GM12892 (cell line): ENCODE measurements at places on chromosomes 6 and 20.

DNA sequence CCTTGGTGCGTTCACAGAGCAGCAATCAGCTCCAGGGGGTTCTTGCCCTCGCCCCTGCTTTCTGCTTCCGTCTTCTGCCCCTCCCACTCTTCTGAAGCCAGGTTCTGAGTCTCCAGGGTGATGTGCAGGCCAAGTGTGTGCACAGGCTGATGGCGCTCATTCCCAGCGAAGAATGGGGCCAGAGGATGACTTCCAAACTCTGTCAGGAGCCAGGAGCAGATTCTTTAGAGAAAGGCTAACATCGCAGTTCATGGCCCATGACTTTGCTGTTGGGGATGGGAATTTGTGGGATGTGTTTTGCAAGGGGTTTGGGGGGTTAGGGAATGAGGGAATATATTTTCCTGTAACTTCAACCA, 56.1 kb upstream of the CCN6 start:
- no peak for DNase-seq

DNA sequence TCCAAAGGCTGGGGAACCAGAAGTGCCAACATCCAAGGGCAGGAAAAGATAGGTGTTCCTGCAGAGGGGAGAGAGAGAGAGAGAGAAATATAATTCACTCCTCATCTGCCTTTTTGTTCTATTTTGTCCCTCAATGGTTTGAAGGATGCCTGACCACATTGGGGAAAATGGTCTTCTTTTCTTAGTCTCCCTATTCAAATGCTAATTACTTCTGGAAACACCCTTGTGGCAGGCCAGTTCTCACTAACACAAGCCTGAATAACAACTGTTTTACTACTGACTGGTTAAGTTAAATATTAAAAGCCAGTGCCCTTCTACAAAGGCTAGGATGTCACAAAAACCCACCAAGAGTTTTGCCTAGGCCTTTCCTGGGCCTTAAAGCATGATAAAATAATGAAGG, 425.4 kb upstream of the HTR1E start:
- DNase-seq, result no peak

- no peak for DNase-seq
Observed at GRCh38 chr6:62344850-62345249, 58.8 kb upstream of the KHDRBS2 start.

GRCh38 chr20:47999166-47999565, 213.9 kb upstream of the SULF2 start:
- no peak for DNase-seq

DNA sequence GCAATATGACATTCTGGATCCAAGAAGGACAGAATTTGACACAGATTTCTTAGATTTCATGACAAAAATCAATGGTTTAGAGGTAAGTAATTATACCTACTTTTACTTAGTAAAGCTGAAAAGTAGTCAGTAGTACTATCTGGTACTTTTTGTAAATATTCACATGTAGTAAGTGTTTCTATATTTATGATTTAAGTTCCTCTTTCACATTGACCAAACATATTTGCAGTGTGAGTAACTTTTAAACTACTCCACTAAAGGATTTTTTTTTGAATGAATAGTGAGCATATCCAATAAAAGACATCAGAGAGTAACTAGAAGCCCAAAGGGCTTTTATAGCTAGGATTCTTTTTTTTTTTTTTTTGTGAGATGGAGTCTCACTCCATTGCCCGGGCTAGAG, 60.8 kb downstream of the DNAH8 start:
- DNase-seq, result no peak

- no peak for DNase-seq
Observed at GRCh38 chr6:35942355-35942754, 21.5 kb upstream of the SRPK1 start.

GRCh38 chr20:24721891-24722568, 227.0 kb upstream of the CST7 start:
- DNase-seq, result no peak

DNA sequence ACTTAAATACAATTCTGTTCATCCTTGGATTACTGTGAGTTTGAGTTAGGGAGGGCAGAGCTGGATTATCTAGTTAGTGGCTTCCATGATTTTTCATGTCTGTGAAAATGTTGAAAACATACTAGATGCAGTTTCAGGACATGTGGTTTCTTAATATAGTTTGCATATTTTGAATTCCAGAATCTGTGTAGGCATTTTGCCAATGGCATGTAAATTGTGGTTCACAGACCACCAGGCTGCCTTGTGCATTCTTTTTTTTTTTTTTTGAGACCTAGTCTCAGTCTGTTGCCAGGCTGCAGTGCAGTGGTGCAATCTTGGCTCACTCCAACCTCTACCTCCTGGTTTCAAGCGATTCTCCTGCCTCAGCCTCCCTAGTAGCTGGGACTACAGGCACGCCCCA, 42.8 kb downstream of the CDC5L start:
- DNase-seq, result no peak

DNA sequence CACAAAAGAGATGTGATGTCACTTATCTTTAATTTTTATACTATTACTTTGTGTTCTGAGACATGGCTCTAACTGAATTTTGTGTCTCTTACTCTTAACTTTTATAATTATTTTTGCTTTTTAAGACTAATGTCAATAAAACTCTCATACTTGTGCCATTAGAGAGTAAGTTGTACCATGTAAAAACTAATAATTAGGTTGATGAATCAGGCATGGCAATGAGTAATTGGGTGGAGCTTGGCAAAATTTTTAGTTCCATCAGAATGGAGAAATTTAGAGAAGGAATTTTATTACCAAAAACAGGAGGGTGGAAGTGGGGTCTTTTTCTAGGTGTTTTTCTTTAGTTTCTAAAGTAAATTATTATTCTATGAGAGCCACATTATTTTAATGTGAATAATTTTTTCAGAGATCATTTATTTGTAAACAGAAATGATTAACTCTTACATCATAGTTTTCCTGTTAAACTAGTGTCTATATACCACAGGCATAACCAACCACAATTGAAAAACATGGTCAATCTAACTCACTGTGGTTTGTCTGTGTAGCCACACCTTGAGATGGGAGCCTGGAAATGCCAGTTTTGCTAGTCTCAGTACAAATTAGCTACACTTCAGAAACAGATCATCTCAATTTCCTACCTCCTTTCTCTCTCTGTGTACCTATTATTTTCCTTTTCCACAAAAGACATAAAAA, 51.8 kb downstream of the ELOVL4 start:
- no peak for DNase-seq

GRCh38 chr6:86820750-86821149, 116.6 kb upstream of the HTR1E start:
- DNase-seq, result no peak

GRCh38 chr20:31669876-31670275, 32.2 kb downstream of the COX4I2 start:
- DNase-seq, result no peak

- DNase-seq, result no peak
Observed at GRCh38 chr6:92753956-92754355, 665.4 kb downstream of the EPHA7 start.

DNA sequence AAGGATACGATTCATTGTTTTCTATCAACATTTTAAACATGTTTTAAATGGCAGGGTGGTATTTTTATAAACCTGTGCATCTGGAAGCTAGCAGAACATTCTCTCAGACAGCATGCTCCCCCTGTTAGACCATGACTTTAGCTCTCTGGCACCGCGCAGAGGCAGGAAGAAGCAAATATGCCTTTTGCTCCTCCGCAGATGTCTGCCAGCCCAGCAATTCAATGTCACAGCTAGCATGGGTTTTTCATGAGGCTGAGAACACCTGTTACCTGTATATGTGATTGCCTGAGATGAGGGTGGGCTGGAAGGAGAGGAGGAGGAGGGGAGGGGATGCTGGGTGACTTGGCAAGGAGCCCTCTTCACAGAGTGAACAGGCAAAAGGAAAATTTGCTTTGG, 6.7 kb downstream of the MTCH1 start:
- no peak for DNase-seq

GRCh38 chr6:10485406-10485805, 35.7 kb upstream of the GCNT2 start:
- no peak for DNase-seq

DNA sequence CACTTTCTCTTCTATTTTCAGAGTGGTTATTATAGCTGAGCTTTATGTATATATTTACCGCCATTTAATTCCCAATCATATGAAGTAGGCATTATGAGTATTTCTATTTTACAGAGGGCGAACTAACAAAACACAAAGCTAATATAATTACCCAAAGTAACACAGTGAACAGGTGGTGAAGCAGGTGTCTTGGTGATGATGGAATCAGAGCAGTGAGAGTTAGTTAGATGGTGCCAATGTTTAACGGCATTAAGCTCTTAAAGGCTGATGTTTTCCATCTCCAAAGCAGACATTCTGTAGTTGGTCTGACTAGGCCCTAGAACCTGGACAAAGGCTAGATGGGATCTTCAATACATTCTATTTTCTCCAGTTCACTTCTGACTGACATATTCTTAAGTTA, 551.1 kb upstream of the SYNCRIP start:
- no peak for DNase-seq

GRCh38 chr6:111449129-111449528, 33.9 kb downstream of the REV3L start:
- no peak for DNase-seq

- peak; percentile 19 for DNase-seq
Observed at GRCh38 chr6:24910331-24910960, 25.3 kb downstream of the RIPOR2 start.

DNA sequence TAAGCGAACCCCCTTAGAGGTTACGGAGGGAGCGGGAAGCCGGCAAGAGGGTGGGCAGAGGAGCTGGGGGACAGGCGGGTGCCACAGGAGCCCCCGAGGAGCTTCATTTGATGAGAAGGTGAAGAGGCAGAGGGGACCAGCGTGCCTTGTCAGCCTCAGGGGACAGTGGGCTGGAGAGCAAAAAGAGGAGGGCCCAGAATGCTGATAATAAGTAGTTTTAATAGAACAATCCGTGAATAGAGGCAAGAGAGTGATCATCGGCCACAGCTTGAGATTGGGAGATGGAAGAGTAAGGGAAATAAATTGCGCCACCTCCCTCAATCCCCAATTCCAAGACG, 1.3 kb downstream of the COL19A1 start:
- DNase-seq, result no peak

DNA sequence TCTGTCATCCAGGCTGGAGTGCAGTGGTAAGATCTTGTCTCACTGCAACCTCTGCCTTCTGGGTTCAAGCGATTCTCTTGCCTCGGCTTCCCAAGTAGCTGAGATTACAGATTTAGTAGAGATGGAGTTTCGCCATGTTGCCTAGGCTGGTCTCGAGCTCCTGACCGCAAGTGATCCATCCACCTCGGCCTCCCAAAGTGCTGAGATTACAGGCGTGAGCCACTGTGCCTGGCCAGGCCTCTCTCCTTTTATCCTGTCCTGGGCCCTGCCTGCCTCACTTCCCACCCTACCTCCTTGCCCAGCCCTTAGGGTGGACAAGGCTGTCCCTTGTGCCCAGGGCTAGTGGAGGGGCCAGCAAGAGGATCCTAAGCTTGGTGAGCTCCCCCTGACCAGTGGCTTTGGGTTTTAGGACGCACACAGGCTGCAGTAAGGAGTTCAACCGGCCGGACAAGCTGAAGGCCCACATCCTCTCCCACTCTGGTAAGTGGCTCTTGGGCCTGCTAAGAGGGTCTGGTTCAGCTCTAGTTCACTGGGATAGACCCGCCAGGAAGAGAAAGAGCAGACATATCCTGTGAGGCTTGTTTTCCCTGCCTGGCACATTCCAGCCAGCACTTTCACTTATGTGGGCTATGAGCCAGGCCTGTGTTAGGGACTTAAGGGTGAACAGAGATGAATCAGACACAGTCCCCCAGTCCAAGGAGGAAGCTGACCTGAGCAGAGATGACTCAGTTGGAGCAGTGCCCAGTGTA, 21.9 kb upstream of the CHMP4B start:
- DNase-seq, result no peak

- no peak for DNase-seq
Observed at GRCh38 chr6:28488916-28489365, 26.7 kb downstream of the GPX6 start.

DNA sequence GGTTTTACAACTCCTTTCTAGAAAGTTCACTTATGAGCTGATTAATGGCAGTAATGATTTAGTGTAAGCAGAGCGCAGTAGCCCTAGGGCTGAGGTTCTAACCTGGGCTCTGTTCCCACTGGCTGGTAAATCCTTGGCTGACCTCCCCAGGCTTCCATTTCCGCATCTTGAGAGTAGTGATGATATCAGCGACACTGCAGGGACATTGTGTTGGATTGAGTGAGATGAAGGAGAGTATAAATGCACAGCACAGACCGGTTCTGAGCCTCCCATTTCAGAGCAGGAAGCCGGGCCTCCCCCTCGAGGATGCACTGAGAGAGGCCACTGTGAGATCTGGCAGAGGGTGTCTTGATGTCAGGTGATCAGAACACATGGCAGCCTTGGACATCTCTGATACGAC, 477.2 kb upstream of the SULF2 start:
- no peak for DNase-seq

DNA sequence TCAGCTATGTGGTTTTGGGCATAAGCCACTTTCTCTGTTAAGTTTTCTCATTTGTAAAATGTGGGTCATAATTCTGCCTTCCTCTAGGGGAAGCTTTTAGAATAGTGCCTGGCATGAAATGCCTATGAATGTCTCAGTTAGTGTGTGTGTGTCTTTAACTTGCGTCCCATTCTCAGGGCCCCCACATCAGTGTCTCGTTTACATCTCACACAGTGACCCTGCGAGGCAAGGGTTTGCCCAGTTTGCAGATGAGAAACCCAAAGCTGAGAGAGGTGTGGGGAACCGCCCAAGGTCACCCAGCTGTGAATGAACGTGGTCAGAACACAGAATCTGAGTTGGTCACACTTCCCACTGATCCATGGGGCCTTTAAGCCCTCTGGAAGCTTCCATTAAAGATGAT, 14.1 kb downstream of the DYNLRB1 start:
- no peak for DNase-seq

DNA sequence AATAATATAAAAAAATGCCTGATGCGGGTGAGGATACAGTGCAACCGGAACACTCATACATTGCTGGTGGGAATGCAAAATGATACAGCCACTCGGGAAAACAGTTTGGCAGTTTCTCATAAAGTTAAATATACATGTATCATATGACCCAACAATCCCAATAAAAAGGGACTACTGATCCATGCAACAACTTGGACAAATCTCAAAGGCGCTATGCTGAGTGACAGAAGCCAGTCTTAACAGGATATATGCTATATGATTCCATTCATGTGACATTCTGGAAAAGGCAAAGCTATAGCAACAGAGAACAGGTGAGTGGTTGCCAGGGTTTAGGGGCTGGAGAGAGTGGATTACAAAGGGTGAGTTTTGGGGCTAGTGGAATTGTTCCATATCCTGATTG, 170.2 kb upstream of the MLN start:
- DNase-seq, result no peak

GRCh38 chr6:116624036-116624805, 7.9 kb downstream of the RSPH4A start:
- DNase-seq, result no peak

GRCh38 chr6:139150920-139151319, 16.0 kb downstream of the HECA start:
- DNase-seq, result no peak
